ENCODE measurements at places on chromosomes 6 and 20.

DNA sequence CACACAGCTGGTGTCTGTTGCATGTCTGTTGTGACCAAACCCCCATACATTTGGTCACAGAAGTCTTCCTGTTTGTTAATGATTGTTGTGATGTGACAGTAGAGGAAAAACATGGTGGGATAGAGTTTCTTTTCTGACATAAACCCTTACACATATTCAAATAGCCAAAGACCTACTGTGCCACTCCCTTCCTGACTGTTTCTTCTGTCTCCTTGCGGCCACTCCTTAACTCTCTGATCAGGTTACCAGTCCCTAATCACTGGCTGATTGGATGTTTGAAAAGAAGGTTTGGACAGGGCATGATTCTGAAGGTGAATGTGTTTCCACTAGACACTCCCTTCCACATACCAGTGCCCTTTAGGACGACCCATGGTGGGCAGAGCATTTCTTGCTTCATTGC is 101.2 kb downstream of the SCP2D1 start:
- DNase-seq: no peak

DNA sequence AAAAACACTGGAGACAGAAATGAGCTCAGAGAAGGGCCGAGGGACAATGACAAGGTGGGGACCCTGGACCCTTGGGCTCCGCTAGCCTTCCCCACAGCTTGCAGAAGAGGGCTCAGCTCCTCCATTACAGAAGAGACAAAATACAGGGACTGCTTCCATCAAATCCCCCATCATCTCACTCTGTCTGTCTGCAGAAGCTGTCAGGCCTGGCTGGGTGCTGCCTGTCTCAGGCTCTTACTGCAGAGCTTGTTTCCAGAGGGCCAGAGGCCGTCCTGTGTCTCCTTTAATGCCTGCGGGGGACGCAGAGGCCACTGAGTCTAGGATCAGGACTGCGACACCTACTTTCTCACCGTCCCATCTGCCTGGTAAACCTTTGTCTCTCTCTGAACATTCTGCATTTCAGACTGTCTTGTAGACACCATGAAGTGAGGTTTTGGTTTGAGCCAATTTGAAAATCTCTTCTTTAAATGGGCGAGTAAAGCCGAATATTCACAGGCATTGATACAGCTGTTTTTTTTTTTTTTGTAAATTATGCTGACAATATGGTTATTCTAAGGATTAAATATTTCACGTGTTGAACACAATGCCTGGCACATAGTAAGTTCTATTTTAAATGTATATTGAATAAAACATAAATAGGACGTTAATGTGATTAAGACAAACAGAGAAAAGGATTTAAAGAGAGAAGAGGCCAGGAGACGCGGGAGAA is 28.3 kb downstream of the RNASET2 start:
- DNase-seq: no peak

GRCh38 chr20:312067-312466 is 13.3 kb upstream of the SOX12 start:
- no peak for DNase-seq

DNA sequence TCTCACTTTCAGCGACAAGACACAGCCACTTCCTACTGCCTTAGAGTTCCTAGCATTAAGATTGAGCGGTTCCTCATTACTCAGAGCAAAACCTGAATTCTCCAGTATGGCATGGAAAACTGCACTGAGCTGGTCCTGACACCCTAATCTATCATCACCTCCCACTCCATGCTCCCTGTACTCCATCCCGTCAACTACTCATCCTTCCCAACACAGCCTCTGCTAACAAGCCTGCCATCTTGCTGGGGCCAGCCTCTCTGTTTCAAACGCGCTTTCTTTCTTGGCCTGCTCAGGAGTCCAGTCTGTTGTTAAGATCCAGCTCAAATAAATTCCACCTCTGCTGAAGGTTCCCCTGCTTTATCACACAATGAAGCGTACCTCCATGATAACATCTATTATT is 12.0 kb downstream of the PRKN start:
- DNase-seq: no peak

- DNase-seq: no peak
Measured at GRCh38 chr6:45438849-45439406, 61.2 kb upstream of the SUPT3H start.

DNA sequence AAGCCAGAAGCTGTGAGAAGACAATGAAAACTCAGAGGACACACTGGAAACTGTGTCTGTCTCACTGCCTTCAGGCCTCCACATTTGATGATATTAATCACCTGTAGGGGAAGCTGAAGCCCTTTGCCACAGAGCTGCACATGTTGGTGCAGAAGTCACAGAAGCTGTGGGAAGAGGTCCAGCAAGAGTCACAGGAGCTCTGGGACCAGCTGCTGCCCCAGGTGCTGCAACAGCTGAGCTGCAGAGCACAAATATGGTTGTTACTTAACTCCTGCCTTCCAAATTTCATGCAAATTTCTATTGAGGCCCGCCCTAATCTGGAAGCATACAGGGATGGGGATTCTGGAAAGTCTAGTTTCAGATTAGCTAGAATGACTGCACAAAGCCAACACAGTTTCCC is 169.3 kb downstream of the OGFRL1 start:
- DNase-seq: no peak

GRCh38 chr6:17470938-17471327 is 77.5 kb downstream of the CAP2 start:
- no peak for DNase-seq

DNA sequence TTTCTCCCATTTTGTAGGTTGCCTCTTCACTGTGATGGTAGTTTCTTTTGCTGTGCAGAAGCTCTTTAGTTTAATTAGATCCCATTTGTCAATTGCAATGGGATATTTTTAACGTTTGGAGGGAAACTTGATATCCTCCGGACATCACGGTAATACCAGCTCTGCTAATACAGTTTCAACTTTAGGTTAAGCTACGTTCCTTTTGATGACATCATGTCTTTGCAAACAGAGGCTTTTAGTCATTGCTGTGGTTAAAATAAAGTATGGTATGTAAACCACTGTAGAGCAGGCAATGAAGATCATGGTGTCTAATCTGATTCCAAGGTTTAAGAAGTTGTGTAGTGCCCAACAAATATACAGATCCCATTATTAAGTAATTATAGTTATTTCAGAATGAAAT is 168.0 kb upstream of the CHD6 start:
- DNase-seq: no peak

GRCh38 chr6:94570581-94570980 is 1006.8 kb upstream of the MANEA start:
- no peak for DNase-seq

DNA sequence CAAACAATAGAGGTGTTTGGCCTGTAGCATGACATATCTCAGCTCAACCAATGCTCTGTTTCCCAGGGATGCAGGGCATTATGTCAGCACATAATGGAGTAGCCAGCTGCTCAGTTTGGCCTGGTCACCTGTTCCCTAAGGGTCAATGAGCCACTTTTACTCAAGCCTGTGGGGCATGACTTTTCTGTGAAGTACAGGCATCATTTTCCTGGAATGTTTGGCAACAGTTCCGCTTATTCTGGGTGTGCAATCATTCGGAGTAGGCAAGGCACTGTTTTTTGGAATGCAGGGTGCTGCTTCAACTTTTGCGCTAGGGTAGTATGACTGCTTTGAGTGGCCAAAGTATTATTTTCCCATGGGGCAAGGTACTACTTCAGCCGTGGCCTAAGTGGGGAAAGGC is 665.4 kb downstream of the EPHA7 start:
- no peak for DNase-seq

DNA sequence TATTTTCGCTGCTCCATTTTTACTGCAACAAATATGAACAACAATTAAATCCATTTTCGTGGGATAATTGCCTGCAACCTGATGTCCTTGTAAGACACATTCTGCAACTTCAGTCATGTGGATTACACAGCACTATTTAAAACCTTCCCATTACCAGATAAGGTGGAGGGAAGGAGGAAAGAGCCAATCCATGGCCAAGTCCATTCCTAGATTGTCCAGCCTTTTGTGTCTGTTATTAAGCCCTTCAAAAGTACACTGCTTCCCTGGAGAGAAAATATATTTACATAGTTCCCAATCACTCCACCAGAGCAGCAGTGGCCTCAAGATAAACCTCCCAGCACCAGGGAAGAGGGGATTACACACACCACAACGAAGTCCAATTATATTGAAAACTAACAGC is 347.9 kb downstream of the CDH26 start:
- no peak for DNase-seq

- no peak for DNase-seq
Measured at GRCh38 chr6:47428288-47428687, 49.3 kb upstream of the CD2AP start.
